ENCODE measurements at places on chromosomes 1 and 21. TPM values are rescaled to one million over a fixed set of nuclear protein-coding genes. Genes with fewer than 3 reads are reported as not detected.
A peak's percentile ranks its signal among the peaks of the same experiment; 100 is the strongest.

DNA sequence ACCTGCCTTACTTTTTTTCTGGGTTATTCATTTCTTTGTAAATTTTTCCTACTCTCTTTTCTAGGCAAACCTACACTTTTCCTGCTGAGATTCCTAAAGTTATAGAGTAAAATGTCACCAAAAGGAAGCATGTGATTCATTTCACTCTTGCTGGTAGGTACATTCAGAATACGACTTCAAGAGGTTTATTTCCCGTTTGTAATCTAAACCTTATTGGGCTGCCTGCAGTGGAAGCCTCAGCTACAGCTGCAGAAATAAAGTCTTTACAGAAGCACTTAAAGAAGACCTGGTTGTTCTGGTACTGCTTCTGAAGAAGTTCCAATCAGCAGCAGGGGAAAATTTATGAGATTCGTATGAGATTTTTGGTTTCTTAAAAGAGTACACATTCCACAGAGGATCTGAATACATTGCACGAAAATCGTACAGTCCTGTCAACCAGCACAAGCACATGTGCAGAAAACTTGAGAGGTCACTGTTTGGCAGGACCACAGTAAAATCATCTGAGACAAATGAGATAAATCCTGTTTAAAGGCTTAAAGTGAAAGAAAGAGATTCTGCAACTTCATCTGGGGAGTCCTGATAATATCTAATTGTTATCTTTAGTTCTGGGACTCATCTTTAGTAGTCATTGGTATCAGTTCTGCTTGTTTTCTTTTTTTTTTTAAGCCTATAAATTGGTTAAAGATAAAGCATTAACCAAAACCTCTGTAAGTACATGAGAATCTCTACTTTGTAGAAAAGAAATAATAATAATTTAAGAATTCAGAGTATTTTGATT, 109.9 kb upstream of the ADGRL2 start:
- no peak for DNase-seq

GRCh38 chr1:44786138-44786840, 1.7 kb downstream of the BEST4 start:
- peak; percentile 87 for DNase-seq

DNA sequence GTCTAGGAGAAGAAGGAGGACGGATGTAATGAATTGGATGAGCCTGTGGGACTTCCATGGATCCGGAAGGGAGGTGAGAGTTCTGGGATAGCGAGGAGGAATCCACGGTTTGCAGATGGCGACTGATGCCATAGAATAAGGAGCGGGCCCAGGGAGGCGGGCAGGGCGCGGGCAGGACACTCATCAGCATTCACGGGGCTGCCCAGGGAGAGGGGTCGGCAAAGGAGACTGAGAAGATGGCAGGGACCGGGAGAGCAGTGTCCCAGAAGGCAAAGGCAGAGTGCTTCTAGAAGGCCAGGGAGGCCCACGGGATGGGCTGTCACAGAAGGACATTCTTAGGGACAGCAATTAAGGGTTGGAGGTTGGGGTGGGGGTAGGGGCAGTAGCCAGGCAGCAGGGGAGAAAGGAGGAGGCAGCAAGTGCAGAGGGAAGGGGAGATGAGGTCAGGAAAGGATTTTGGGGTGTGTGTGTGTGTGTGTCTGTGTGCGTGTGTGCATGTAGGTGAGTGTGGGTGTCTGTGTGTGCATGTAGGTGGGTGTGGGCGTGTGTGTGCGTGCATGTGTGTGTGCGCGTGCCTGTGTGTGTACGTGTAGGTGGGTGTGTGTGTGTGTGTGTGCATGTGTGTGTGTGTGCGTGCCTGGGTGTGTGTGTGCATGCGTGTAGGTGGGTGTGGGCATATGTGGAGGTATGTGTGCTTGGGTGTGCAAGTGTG, 1.1 kb upstream of the COL8A2 start:
- DNase-seq: no peak

DNA sequence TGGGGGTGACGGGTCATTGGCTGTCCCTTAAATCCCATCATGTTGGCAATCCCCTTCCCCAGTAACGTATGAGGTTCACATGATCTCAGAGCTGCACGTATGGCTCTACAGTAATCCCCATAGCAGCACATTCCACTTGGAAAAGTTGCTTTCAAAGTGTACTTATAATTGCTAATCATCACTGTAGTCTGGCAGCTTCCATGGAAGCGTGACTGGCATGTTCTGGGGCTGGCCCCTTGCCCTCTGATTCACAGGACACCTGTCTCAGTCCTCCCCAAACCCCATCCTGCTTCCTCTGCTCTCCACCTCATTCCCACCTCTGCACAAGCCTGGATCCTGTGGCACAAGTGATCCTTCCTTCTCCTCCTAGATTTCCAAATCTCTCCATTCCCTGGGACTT, 102.2 kb downstream of the TSEN15 start:
- no peak for DNase-seq

DNA sequence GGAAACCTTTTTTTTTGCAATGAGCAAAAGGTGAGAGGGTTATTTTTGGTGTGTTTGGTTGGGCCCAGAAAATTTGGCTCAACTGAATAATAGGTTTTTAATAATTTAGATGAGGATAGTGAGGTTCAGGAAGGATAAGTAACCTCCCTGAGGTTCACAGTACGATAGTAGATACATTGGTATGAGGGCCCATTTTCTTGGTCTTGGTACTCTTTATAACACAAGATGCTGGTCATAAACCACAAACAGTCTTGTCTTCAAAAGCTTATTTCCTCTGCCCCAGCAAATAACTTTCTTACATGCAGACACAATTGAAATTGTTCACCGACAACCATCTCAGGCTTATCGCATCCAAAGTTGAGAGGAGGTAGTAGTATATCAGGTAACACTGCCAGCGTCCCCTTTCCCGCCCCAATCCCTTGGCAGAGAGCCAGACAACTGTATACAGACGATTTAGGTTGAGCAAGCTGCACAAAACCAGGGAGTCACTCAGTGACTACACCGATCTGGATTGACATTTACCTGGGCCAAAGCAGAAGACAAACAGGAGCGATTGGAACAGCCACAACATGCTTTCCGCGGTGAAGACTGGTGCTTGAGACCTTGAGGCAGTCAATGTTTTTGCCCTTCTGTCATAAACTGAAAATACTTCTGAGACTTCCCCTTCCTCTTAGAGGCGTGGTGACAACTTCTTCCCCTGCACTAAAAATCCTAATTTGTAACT, at the start of gene SLAMF6:
Gene SLAMF6 (minus strand): TSS at position 634 of the 724 bp plus-strand sequence. CDS start 63 bp downstream, at position 571.
- DNase-seq: no peak

DNA sequence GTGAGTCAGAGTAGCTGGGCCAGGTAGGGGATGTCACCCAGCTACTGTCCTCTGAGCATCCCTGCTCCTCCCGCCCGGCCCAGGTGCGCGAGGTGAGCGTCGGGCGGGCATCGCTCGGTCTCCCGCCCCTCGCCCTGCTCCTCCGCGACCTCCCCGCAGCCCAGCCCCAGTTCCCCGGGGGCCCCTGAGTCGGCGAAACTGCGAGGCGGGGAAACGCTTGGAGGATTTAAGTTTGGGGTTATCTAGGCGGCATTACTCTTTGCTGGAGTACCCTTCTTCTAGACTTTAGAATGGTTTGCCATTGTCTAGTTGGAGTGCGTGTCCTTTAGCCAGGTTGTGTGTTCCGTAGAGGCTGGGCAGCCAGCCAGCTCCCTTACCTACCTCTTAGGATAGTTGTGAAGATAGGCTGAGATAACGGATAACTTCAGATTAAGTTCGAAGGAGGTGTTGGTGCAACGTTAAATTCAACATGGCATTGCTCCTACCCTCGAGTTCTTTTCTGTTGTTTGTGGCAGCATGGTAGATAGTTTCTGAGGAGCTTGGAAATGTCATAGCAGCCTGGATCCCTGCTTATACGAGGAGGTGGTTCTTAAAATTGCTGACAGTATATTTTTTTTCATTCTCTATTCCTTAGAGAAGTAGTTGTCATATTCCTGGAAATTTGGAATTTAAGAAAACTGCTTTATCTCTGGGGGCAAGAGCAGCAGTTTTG, 697 bp downstream of the AGO3 start:
- peak; percentile 27 for DNase-seq

- DNase-seq: no peak
These were observed 962 bp upstream of the MAN1C1 start for GRCh38 chr1:25615563-25616094.

- DNase-seq: no peak
These were observed 107.0 kb downstream of the SLC5A9 start for GRCh38 chr1:48329486-48329885.

DNA sequence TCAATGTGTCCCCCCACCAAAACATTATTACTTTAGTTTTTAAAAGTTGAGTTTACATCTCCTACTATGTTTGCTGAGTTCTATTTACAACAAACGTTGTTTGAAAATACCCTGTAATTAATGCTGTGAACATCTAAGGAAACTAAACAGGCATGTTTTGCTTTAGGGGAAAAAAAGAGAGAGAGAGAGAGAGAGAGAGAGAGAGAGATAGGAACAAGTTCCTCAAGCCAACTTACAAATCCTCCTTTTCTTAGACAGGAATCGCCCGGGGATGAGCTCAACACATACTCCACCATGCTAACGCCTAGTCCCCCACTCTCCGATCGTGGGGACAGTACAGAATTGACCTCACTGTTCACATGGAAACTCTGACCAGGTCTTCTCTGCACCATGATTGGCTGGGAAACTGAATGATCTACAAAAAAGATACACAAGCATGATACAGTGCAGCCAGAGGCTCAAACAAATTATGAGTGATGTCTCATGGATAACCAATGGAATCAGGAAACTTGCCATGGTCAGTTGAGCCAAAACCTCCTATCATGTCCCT, 59.8 kb downstream of the PUM1 start:
- DNase-seq: no peak

Gene RNU1-2
- total RNA-seq: 3,776 TPM

Gene MKNK1
- total RNA-seq: 37.8 TPM

Data from heart left ventricle (tissue), 16 donors.